Activated effector memory CD4-positive, alpha-beta T cell treated with Interleukin-2 at 50 U/mL for 16 hours (primary cell): ENCODE measurements at places on chromosomes 2 and 18.

DNA sequence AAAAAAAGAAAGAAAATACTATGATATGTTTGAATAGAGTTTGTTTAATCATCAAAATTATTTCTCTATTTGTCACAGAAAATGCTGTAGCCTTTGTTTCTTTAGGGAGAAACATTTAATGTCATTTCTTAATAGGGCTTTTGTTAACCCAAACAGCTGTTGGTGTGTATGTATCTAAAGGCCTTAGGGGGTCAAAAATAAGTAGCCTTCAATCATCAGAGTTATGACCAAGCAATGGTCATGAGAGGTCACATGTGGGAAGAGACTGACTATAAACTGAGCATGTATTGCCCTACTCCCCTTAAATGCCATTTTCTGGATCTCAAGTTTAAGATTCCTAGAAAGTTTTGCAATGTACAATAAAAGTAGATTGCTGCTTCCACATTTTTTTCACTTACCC, 22.7 kb downstream of the HNMT start:
- DNase-seq: no peak

DNA sequence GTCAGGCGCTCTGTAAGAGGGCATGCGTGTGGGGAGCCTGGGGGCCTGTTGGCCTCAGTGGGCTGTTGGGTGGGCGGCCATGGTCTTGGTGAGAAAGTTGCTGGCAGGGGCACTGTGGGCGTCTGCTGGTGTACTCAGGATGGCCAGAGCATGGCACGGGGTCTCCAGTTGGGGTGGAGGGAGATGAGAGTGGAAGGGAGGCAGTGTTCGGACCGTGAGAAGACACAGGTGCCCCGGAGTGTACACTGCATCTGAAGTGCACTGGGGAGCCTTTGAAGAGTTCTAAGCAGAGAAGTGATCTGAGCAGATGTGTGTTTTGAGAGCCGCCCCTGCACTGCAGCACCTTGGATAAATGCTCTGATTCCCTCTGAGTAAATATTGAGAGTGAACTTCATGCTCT, 150.8 kb downstream of the LDLRAD4 start:
- DNase-seq: no peak

GRCh38 chr2:153567367-153567766, 88.8 kb upstream of the RPRM start:
- DNase-seq: no peak

DNA sequence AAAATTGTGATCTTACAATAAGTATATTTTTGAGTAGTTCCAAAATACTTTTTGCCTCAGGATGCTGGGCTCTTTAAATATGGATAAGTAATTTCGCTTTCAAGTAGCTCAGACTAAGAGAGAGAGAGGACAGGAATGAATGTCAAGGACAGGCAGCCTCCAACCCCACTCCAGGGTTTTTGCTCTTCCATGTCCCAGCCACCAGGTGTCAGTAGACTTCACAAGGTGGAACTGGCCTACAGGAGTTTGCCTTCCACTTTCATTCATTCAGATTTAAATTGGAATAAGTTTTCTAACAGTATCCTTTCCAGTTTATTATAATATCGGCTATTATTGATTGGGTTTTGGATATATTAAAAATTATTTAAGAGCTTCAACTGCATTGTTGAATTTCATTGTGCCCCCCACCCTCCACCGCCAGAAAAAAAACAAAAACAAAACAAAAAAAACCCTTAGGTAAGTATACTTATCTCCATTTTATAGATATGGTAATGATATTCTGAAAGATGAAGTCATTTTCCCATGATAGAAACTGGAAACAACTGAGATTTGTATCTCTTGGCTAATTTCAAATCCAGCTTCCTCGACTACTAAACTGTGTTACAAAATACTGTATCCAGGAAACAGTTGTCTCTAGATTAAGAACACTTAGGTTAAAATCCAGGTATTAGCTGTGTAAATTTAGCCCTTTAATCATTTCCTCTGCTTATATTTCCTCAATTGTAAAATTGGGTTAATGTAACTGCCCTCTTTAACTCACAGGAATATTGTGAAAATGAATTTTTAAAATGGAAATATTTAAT, 793.1 kb downstream of the ERBB4 start:
- no peak for DNase-seq

GRCh38 chr2:239939736-239940483, 85.2 kb downstream of the NDUFA10 start:
- no peak for DNase-seq

DNA sequence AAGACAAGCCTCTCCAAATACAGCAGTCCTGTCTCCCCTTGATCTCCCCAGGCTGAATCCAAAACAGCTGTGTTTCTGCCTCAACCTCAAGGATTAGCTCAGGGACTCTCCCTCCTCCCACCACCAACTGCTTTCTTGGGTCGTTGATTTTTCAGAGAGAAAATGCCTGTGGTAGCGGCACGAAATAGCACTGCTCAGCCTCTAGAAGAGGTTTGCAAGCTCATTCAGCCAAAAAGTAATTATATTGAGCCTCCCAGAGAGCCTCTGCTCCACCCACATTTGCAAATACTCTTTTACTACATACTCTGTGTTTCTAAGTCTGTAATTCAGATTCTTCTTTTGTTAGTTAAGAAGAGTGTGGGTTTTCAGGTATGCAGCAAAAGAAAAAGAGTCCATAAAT, 396.4 kb upstream of the TNP1 start:
- DNase-seq: no peak

DNA sequence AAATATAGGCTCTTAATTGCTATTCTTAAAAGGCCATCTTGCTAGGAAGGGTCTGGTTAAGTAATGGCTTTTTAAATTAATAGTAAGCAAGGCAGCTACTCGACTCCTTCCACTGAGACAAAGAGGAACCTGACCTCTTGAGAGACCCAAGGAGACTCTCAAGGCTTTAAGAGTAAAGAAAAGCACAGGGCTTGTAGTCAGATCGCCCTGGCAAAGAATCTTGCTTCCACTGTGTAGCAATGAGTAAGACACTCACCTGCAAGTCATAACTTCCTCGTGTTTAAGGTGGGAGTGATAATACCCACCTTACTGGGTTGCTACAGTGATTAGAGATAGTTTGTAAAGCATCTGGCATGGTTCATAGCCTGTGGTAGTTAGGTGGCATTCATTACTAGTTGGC, 274.5 kb downstream of the TSN start:
- no peak for DNase-seq

GRCh38 chr18:51229328-51229727, 31.8 kb upstream of the MEX3C start:
- no peak for DNase-seq

- no peak for DNase-seq
These were observed 174.8 kb upstream of the ACAA2 start for GRCh38 chr18:49988101-49988500.

DNA sequence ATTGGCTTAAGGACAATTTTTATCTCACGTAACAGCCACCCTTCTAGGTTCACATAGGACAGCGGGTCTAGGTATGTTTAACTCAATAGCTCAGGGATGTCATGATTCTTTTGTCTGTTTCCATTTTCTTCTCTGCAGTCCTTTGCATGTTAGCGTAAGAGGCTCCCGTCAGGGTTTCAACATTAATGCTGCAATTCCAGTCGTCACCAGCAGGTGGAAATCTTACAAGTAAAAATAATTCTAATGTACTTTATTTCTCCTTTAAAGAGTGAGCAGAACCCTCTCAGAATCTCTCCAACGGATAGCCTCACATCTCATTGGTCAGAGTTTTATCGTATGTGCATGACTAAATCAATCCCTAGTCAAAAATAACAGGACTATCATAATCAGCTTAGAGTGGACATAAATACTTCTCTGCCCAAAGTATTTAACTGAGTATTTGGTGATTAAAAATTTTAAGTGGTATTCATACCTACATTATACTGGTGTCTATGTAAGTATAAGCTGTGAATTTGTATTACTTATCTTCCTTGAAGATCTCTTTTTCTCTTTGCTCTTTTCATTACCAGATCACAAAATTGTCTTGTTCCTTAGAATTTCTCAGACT, 487.2 kb upstream of the GCFC2 start:
- no peak for DNase-seq

GRCh38 chr2:70698847-70699246, 69.2 kb downstream of the ADD2 start:
- DNase-seq: no peak

DNA sequence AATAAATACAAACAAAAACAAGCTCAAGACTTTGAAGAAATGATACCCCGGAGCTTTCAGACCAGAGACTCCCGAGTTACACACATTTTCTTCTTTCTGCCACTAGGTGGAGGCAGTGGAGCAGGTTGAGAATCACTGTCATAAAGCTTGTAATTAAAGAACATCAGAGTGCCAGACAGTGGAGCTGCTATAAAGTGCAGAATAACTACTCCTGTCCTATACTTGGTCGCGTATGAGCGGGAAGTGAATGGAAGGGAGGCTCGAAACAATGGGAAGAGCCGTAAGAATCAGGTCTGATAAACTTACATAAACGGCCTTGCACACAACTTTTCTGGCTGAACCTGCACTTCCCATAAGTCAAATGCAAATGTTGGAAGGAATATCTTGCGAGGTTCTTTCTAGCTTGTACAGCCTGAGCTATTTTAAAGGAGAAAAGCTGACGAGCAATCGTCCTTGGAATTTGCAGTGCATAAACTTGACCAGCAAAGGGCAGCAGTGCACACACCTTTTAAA, 189.0 kb downstream of the RPIA start:
- no peak for DNase-seq

GRCh38 chr2:12452185-12452584, 264.6 kb upstream of the TRIB2 start:
- DNase-seq: no peak

DNA sequence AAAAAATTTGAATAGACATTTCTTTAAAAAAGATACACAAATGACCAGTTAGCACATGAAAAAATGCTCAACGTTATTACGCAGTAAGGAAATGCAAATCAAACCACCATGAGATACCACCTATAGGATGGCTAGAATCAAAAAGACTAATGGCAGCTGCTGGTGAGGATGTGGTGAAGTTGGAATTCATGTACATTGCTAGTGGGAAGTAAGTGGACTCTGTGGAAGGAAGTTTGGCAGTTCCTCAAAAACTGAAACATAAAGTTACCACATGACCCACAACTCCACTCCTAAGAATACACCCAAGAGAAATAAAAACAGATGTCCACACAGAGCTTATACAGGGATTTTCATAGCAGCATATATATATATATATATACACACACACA, 51.2 kb downstream of the MBP start:
- no peak for DNase-seq

- DNase-seq: no peak
These were observed 10.7 kb downstream of the MRPL44 start for GRCh38 chr2:223967981-223968380.

DNA sequence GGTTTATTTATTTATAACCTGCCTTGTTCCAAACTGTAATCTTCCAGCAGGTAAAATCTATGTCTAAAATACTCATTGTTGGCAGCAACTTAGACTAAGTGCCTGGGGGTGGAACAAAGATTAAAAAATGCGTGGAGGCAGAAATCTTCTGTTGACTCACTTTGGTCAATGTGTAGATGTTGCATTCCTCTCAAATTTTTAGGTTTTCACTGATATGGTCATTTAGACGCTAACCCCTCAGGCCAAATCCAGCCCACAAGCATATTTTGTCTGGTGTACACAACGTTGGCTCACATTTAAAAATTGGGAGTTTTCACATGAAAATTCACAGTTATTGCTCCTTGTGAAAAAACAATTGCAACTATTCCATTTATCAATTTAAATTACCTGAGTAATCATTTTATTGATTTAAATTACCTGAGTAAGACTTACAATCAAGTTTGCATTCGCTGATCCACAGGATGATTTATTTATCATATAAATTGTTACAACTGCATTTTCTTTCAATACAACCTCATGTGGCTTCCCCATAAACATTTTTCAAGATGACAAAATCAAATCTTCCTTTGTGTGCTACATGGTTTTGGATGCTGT, 564.2 kb downstream of the TSN start:
- DNase-seq: no peak

GRCh38 chr2:9106338-9107167, 100.1 kb upstream of the ASAP2 start:
- DNase-seq: no peak

DNA sequence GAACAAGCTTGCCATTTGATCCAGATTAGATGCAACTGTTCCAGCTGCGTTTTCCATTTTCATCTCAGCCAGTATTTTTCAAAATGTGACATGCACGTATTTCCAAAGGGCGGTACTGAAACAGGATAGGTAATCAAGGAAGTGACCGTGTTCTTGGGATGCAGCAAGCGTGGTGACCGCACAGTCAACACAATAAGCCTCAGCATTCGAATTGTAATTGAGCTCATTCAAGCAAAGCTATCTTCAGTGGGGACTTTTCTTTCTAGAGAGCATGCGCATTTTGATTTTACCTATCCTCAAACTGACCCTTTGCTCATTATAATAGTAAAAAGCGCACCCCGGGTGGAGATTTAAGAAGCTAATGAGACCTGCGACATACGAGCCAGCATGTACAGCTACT, 3.4 kb upstream of the ALPP start:
- DNase-seq: no peak

DNA sequence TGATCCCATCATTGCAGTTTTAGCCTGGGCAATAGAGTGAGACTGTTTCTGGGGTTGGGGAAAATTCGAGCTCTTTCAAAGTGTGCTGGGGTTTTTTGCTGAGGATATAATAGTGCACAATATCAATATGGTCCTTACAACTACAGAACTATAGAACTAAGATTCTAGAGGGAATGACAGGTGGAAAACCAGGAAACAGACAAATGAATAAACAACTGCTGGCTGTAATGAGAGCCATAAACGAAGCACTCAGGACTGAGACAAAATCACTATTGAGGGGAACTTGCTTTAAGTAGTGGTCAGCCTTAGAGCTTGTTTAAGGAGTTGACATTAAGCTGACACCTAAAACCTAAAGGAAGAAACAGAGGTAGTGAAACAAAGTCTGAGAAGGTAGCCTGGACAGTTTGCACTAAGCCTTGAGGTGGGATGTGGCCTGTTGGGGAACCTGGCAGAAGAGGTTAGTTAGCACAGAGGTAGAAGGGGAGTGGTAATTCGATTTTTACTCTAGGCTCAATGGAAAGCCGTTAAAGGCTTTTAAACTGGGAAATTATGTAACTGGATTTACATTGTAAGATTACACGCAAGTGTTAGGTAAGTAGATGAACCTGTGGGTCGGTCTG, 33.8 kb downstream of the LCLAT1 start:
- no peak for DNase-seq

- no peak for DNase-seq
These were observed 67.4 kb downstream of the TNP1 start for GRCh38 chr2:216792222-216793021.

- DNase-seq: no peak
These were observed 45.4 kb downstream of the LIMS1 start for GRCh38 chr2:108579623-108580022.

GRCh38 chr2:16615687-16616615, 49.7 kb downstream of the CYRIA start:
- no peak for DNase-seq

GRCh38 chr2:112142525-112143078, 4.4 kb downstream of the FBLN7 start:
- no peak for DNase-seq

DNA sequence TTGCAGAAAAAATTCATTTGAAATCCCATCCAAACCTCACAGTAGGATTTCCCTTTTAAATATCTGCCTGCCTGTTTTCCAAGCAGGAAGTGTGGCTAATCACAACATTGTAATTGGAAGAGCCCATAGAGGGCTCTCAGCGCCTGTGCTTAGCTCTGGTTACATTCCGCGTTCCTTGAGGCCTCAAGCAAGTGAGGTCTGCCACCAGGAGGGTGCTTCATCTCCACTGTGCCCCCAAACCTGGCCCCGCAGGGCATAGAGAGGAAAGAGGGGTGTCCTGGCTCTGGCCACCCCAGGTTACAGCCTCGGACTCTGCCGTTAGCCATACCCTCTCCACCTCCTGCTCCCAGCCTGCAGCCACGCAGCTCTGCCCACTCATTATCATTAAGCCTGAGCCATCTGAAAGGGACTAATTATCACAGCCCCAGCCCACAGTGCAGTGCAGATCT, 214.8 kb downstream of the SP3 start:
- DNase-seq: no peak
